ENCODE measurements at places on chromosomes 7 and 10.

GRCh38 chr10:88111294-88111693 is 247.9 kb downstream of the PTEN start:
- DNase-seq: no peak

DNA sequence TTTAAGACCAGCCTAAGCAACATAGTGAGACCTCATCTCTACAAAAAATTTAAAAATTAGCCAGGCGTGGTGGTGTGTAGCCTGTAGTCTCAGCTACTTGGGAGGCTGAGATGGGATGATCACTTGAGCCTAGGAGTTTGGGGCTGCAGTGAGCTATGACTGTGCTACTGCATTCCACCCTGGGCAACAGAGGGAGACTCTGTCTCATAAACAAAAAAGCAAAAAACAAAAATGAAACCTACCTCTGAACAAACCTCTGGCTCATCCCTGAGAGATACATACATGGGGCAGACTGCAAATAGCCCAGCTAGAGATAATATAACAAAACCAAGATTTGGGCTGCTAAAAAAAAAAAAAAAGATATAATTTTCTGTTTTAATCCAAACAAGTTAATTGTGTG is 19.5 kb downstream of the C10orf67 start:
- DNase-seq: no peak

DNA sequence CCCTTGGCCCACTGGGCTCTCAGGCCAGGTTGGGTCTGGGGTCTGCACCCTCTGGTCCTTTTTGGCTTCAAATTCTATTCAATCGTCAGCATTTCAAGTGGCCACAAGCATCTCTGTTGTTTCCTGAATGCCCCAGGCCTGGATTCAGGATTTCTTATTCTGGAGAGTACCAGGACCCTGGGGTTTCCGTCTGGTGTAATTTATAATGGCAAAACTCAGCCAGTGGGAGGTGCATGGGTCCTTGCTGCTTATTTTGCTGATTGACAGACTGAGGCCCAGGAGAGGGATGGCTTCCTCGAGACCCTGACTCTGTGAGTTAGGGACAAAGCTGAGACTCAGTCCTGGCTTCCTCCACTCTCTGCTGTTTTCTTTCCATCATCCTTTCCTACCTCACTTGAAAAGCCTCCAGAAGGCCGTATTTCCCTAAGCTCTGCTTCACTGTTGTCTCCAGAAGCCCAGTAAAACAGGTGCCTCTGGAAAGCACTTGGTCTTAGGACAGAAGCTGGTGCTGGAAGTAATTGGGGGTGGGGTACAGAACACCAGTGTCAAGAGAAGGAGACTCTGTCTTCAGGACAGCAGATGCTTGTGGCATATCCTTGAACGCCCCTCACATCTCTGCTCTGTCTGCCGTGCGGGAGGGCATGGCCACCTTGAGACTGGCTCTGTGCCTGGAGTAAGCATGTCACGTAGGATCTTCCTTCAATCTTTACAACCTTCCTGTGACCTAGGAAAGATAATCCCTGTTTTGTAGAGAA is 39.4 kb upstream of the SH2D4B start:
- no peak for DNase-seq

DNA sequence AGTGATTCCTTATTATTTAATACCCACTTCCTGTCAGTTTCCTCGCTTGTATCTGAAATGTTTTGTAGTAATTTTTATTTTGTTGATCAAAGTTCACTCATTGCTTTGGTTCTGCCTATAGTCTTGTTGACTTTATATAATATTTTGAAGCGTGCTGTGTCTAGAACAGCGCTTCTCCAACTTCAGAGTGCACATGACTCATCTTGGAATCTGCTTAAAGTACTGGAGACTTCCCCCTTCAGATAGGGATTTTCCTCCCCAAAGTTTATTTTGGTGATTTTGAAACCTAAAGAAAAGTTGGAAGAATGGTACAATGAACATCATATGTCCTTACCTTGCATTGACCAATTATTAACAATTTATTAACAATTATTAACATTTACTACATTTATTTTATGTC is 5.8 kb downstream of the COMTD1 start:
- no peak for DNase-seq

DNA sequence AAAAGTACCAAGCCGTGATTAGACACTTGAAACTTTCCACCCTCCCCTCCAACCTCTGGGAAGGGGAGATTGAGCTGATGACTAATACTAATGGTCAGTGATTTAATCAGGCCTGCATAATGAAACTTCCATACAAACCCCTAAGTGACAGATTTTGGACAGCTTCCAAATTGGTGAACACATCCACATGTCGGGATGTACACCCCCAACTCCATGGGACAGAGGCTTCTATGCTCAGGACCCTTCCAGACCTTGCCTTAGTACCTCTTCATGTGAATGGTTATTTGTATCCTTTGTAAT is 4.8 kb downstream of the NUB1 start:
- DNase-seq: no peak
